ENCODE measurements at places on chromosomes 13 and 19.

- DNase-seq, result no peak
Observed at GRCh38 chr19:5424192-5424973, 30.8 kb upstream of the ZNRF4 start.

DNA sequence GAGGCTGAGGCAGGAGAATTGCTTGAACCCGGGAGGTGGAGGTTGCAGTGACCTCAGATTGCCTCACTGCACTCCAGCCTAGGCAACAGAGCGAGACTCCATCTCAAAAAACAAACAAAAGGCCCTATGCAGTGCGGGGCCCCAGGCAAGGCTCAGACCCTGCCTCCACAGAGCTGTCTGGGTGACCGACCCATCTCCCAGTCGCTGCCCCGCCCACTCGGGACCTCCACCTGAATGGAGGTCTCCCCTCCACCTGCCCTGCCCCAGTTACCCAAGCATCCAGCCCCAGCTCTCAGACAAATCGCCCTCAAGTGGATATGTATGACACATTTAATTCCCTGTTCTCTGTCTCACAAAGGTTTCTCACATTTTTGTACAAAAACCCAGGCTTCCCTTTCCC is 2.2 kb upstream of the GARIN5B start:
- DNase-seq, result no peak

DNA sequence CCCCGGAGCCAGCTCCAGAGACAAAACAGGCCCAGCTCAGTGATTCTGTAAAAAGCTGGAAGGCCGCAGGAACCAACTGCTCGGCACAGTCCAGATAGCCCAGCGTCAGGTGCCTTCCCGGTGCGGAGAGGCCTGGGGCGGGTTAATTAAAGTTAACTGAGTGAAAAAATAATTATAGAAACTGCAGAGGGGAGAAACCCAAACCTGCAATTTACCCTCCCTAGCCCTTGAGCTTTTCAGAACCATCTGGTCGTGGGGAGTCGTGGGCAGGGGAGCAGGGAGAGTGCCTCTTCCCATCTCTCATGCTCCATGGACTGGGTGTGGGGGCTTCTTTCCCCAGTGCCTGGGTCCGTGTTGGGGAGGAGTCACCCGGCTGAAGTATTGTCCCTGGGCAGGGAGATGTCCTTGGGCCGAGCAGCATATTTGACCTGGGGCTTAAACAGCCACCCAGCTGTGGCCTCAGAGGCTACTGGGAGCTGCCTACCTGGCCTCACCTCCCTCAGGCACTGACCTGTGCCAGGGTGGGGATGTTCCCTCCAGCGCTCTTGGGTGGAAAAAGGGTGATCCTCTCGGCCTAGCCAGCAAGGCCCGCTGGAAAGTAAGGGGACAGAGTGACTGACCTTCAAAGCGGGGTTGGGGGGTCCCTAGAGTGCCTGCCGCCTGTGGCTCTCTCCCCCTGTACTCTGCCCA is 65.9 kb downstream of the CHST8 start:
- peak; percentile 4 for DNase-seq

DNA sequence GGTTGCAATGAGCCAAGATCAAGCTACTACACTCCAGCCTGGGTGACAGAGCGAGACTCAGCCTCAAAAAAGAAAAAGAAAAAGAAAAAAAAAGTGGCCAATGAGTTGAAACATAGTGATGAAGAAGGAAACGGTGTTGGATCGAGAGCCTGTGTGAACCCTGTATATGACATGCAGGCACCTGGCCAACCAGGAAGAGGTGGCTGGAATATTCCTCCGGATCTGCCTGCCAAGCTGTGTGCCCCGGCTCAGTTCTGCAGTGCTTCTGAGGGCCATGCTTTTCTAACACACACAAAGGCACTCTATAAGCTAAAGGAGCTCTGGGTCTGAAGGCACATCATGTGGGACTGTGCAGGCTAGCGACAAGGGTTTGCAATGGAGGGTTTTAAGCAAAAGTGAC is 3.7 kb upstream of the ZNF444 start:
- DNase-seq, result no peak

GRCh38 chr13:58318495-58319167 is 687.1 kb downstream of the PCDH17 start:
- no peak for DNase-seq

DNA sequence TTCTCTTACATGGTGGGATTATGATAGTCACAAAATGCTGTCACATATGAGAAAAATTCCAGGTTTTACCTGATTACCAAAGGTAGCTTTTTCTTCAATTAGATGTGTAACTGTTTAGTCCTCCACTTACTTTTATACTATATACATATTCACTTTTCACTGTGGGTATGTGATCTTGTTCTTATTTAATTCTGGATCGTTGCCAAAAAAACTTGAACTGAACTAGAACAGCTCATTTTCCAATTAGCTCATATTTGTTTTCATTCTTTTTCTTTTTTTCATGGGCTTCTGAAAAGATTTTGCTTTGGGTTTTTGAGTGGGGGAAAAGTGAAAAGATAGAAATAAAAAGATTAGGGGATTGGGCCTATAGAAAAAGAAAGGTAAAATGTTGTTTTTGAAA is 291.9 kb downstream of the NDFIP2 start:
- no peak for DNase-seq

GRCh38 chr19:41457241-41457640 is 14.3 kb downstream of the ERICH4 start:
- no peak for DNase-seq

GRCh38 chr19:2226051-2226839 is 9.9 kb downstream of the PLEKHJ1 start:
- DNase-seq, result no peak

DNA sequence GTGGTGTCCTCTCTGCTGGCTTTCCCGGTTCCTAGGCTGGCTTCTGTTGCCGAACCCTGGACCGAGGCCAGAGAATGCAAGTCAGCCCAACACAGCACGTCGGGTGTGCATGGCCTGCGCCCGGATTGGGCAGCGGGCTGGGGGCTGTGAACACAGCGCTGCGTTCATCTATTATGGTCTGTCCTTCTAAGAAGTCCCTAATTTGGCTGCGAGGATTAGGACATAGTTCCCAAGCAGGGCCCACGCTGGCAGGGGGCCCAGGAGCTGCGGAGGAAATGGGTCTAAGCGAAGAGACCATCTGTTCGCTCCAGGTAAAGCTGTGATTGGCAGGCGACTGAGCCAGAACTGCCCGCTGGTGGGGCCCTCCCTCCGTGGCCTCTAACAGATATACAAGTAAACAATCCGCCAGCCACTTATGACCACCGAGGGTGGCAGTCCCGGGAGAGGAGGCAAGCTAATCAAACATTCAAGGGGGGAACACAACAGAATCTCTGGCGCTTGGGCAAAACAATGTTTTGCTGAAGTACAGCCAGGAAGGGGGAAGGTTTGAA is 6.0 kb downstream of the SYCE2 start:
- DNase-seq, result peak; percentile 61

DNA sequence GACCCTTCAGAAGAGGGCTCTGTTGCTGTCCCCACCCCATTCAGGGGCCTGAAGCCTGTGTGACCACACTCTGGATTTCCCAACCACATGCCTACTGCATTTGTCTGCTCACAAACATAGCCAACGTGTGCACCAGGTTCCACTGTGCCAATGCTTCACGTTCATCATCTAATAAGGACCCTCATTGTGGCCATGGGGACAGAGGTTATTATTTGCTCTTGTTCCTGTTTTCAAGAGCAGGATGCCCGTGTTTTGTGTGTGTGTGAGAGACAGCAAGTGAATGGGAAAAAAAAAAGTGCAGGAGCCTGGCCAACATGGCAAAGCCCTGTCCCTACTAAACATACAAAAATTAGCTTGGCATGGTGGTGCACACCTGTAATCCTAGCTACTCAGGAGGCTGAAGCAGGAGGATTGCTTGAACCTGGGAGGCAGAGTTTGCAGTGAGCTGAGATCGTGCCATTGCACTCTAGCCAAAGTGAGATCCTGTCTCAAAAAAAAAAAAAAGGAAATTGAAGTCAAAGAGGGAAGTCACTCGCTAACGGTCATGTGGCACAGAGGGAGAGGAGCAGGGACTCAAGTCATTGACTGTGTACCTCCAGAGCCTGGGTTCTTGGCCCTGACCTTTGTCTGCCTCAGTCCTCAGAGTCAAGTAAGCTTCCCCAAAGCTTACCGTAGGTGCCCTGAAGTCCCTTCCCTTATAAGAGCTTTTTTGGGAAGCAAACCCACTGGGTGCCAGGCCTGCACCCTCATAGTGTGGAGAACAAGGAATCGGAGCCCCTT is 6.9 kb downstream of the B3GNT8 start:
- DNase-seq, result no peak

- DNase-seq, result no peak
Observed at GRCh38 chr13:98050041-98050466, 92.8 kb upstream of the FARP1 start.

GRCh38 chr13:61113140-61113658 is 302.4 kb downstream of the PCDH20 start:
- no peak for DNase-seq

DNA sequence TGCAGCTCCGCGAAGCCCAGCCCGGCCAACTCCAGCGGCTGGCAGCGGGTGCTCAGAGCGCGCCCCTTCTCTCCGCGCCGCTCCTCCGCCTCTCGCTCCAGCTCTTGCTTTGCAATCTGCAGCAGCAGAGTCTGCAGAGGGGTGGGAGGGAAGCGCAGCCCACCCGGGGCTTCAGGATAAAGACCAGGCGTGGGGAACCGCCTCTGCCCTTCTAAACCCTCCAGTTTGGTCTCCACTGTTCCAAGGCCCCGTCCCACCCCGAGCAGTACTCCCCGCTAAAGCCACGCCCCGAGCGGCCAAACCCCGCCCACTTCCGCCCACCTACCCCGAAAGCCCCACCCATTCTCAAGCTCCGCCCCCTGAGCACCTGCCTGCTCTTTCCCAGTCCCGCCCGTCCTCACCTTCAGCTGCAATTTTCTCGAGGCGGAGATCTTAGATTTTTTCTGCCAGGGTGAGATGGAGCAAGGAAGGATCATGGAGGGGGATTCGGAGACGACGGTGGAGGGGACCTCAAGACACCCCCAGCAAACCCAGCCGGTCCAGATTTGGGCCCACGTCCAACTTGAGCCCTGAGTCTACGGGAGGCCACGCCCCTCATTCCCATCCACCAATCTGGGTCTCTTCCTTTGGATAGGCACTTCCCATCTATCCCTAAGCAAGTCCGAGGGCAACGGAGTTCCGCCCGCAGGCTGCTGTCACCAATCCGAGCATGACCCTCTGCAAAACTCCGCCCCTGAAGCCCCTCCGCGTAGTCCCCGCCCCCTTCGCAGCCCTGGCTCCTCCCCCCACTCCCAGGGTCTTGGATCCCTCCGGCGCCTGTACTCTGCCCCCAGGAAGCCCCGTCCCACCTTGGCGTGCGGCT is 1.1 kb downstream of the TNNI3 start:
- DNase-seq, result no peak

- DNase-seq, result peak; percentile 68
Observed at GRCh38 chr13:40352380-40352778, 314.1 kb downstream of the FOXO1 start.

- DNase-seq, result no peak
Observed at GRCh38 chr13:43333176-43333575, 309.8 kb downstream of the DNAJC15 start.

DNA sequence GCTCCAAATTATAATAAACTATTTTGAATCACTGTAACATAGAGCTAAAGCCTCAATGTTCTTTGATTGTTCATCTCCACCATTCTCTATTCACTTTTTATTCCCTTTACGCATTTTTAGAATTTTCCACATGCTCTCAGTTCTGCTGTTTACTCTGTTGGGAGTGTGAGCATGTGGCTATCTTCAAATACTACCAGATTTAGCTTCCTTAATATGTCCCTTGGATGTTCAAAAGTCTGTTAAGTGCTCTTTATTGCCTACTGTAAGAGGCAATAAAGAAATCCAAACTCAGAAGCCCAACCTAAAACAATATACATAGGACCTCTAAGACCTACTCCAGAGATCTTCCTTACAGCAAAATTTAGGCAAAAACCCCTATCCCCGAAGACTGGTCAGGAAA is 34.5 kb downstream of the MTMR6 start:
- DNase-seq, result no peak

GRCh38 chr13:107459430-107459829 is 755.9 kb downstream of the LIG4 start:
- no peak for DNase-seq

DNA sequence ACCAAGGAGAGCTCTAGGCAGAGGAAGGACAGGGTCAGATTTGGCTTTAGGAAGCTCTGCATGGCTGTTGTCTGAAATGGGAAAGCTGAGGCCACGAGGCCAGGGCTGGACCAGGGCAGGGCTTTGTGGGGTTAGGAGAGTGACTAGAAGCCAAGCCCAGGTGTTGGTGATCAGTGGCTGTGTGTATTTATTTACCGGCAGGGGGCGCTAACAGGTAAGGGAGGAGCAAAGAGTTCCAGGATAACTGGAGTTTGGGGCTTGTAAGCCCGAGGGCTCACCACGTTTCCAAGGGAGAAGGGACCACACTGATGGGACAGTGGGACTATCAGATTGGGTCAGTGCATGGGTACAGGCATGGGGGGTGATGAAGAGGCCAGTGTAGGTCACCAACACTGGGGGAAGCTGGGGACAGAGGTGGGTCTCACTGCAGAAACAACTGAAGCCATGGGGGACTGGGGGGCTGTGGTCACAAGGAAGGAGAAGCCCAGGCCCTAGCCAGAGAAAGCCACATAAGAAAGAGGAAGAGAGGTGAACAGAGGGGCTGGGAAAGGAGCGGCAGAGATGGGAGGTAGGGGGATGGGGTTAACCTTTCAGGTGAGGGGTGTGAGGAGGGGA is 3.9 kb downstream of the TMEM147 start:
- DNase-seq, result peak; percentile 35

DNA sequence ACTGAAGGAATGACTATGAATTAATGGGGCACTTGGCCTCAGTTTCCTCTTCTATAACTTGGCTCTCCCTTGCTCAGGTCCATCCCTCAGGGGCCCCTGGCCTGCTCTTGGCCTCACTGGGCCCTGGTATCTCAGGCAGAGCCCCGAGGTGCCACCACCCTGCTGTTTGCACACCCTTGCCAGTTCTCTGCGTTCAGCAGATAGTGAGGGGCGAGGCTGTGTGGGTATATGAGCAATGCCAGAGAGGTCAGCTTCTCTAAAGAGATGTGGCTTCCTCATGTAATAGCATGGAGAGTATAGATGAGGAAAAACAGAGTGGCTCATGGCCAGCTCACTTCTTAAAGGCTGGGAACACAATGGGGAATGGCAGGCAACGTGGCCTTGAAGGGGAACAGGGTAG is 76.1 kb downstream of the CYSLTR2 start:
- DNase-seq, result no peak

DNA sequence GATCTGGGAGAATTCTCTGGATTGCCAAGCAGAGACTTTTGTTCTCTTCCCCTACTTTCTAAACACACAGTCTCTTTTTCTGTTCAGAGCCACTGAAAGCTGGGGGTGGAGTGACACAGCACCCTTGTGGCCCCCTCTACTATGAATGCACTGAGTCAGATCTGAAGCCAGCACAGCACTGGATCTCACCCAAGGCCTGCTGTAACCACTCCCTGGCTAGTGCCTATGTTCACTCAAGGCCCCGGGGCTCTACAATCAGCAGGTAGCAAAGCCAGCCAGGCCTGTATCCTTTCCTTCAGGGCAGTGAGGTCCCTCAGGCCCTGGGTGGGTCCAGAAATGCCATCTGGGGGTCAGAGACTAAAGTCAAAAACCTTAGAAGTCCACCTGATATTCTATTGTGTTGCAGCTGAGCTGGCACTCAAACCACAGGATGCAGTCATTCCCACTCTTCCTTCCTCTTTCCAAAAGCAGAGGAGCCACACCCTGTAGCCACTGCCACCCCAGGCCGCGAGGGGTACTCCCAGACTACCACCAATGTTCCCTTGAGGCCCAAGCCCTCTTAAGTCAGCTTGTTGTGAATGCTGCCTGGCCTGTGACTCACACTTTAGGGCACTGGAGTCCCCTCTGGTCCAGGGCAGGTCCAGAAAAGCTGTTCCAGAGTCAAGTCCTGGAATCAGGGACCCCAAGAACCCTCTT is 110.1 kb upstream of the RXFP2 start:
- no peak for DNase-seq
